ENCODE measurements at places on chromosomes 16 and 17. TPM values are rescaled to one million over a fixed set of nuclear protein-coding genes. Genes with fewer than 3 reads are reported as not detected.

Gene MGRN1
- polyA plus RNA-seq, result 3.5 TPM

Gene STH
- polyA plus RNA-seq, result not detected

Gene MAP2K6
- polyA plus RNA-seq, result 13.9 TPM

Gene PDILT
- not detected for polyA plus RNA-seq

Gene SCGB1C2
- polyA plus RNA-seq, result not detected

Gene SLC52A1
- polyA plus RNA-seq, result not detected

Gene CCDC154
- not detected for polyA plus RNA-seq

Measured in immature natural killer cell (primary cell).